ENCODE measurements at places on chromosomes 2 and 18. TPM values are rescaled to one million over a fixed set of nuclear protein-coding genes. Genes with fewer than 3 reads are reported as not detected.

TMEM247 gene
- not detected for total RNA-seq

REG3A gene
- total RNA-seq: not detected

HK2 gene
- total RNA-seq: 91.0 TPM

TXNDC2 gene
- under 0.01 TPM for total RNA-seq

B4GALT6 gene
- total RNA-seq: 2.5 TPM

IER3IP1 gene
- total RNA-seq: 39.0 TPM

SERPINB10 gene
- total RNA-seq: not detected

SPR gene
- 23.5 TPM for total RNA-seq

CD8A gene
- not detected for total RNA-seq

ADGRF3 gene
- total RNA-seq: under 0.01 TPM

BOLL gene
- total RNA-seq: not detected

LGALSL gene
- 3.8 TPM for total RNA-seq

MAP2 gene
- 0.71 TPM for total RNA-seq

TMEFF2 gene
- 3.0 TPM for total RNA-seq

TUBA4B gene
- total RNA-seq: not detected

SLC4A3 gene
- total RNA-seq: 2.1 TPM

CGREF1 gene
- 7.0 TPM for total RNA-seq

UGT1A8 gene
- total RNA-seq: 0.71 TPM

ZBTB7C gene
- under 0.01 TPM for total RNA-seq

CCDC68 gene
- 6.9 TPM for total RNA-seq

KCNE4 gene
- 43.9 TPM for total RNA-seq

MARCHF4 gene
- total RNA-seq: 0.28 TPM

CIB4 gene
- total RNA-seq: not detected

SAG gene
- total RNA-seq: not detected

ITM2C gene
- total RNA-seq: 110 TPM

GAD1 gene
- total RNA-seq: 0.28 TPM

PLGLB1 gene
- total RNA-seq: 1.8 TPM

RTP5 gene
- not detected for total RNA-seq

RALB gene
- total RNA-seq: 41.7 TPM
